Umbilical cord (tissue), 2 donors: ENCODE measurements at places on chromosomes 5 and 9.

DNA sequence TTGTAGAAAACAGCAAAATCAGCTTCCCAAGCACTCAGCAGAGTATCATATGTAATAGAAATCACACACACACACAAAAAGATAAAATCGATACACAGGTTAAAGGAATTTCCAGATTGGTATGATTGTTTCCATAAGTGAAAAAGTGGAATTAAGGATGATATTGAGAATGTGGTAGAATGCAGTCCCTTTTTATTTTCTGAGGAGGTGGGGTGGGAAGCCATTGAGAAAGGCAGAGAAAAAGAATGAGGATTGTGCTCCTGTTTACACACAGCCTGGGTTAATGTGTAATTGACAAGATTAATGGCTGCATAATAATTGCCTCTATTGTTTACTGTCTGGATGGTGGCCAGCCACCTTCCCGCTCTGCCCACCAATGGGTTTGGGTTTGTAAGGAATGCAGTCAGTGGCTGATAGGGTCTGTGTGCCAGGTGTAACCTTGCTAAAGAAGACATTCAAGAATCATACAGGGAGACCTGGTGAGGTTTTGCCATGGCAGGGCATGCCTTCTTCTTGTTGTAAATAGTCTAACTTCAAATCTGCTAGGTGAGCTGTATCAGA lies 177.2 kb upstream of the MAP3K1 start:
- no peak for DNase-seq

DNA sequence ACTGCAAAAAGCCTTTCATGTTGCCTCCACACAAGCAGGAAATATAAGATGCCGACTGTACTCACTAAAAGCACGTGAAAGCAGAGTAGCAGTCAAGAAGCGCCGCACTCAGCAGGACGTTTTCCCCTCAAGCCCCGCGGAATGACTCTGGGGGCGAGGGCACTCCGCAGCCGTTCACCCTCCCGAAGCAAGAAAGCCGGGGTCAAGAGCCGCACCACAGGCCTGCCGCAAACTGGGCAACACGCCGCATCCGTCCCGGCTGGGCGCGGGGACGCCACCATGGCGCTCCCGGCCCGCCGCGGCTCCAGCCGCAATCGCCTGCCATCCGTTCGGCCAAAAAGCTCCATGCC lies 364 bp downstream of the RPS6 start:
- DNase-seq, result no peak

DNA sequence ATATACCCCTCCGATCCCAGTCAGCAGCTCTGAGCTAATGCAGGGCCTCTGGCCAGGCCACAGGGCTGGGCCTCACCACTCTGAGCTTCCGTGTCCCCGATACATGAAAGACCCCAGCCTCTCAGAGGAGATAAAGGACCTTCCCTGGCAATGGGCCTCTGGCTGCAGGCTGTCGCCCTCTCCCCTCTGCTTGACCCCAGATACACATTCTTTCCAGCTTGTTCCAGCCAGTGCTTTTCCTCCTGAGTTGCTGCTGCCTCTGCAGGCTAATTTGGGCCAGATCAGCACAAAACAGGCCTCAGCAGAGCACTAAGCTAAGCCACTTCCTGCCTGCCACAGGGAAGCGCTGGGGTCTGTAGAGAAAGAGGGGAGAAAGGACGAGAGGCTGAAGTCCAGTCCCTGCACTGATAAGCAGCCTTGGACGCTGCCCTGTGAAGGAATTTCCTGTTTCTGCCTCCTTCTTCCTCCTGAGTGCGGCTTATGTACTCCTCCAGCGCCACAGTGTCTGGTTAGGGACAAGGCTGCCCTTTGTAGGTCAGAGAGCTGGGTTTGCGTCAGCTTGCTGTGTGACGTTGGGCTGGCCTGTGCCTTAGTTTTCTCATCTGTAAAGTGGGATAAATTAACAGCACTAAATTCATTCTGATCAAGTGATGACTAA lies 73.0 kb upstream of the IL17B start:
- peak; percentile 90 for DNase-seq

- DNase-seq, result no peak
Observed at GRCh38 chr9:78620764-78621163, 323.8 kb downstream of the PSAT1 start.

DNA sequence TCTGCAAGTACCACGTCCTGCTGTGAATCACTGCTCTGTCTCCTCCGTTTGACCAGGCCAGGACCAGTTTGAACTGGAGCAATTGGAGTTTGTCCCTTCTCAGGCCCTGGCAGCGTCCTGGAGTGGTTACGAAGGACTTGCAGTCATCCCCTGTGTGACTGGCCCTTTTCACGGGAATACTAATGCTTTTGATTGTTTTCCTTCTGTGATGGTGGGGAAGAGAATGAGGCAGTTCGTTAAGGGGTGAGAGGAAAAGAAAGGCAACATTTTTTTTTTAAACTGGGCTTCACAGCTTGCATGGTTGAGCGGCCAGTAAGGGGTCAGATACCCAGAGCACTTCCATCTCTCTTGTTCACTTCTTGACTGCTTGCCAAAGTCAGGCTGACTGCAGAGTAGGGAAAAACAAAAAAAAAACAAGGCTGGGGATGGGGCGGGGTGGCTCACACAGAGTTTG lies 153.5 kb upstream of the STK32A start:
- no peak for DNase-seq

DNA sequence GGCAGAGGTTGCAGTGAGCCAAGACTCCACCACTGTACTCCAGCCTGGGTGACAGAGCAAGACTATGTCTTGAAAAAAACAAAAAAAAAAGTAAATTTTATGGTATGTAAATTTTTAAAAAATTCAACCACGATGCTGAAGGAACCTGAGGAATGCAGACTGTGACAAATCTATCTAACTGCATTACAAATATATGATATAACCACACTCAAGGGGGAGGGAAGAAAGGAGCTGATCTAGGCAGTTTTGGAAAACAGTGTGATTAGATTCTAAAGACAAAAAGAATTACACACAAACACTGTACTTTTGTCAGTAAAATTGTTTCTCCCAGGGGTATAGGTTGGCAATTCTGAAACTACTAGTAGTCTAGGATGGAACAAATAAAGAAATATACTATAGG lies 17.0 kb downstream of the LARS1 start:
- no peak for DNase-seq

- no peak for DNase-seq
Observed at GRCh38 chr9:93114169-93114983, 18.4 kb downstream of the CARD19 start.

DNA sequence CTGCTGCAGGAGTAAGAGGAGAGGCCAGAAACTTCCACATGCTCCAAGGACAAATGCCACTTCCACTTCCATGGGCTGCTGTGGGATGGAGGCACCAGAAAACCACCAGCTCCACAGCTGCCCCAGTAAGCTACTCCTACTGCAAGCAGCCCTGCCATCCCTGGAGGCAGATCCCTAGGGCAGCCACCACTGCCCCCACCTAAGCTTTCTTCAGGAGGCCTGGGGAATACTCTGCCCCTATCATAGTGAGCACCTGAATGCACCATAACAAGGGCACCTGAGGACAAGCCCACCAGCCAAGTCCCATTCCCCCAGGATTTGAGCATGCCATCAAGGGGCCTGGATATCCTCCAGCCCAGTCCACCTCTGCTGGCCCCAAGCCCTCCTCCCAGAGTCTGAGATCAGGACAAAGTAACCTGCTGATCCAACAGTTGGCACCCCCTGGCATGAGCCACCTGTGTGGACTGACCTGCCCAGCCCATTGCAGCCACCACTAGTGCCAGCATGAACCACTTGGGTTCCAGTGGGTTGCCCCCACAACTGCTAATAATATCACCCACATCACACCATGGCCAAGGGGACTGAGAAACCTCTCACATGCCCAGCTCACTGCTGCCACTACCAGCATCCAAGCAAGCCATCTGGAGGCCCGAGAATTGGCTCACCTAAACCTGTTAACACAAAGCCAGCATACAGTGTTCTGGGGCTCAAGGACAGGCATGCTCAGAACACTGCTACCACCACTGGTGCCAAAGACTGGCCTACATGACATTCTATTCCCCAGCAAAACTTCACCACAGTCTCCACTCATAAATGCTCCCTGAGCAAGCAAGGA lies 480.1 kb downstream of the CDH12 start:
- DNase-seq, result no peak

GRCh38 chr5:100901821-100902341 lies 1.2 kb downstream of the ST8SIA4 start:
- DNase-seq, result peak; percentile 63

- no peak for DNase-seq
Observed at GRCh38 chr9:87386490-87387025, 111.1 kb upstream of the DAPK1 start.

DNA sequence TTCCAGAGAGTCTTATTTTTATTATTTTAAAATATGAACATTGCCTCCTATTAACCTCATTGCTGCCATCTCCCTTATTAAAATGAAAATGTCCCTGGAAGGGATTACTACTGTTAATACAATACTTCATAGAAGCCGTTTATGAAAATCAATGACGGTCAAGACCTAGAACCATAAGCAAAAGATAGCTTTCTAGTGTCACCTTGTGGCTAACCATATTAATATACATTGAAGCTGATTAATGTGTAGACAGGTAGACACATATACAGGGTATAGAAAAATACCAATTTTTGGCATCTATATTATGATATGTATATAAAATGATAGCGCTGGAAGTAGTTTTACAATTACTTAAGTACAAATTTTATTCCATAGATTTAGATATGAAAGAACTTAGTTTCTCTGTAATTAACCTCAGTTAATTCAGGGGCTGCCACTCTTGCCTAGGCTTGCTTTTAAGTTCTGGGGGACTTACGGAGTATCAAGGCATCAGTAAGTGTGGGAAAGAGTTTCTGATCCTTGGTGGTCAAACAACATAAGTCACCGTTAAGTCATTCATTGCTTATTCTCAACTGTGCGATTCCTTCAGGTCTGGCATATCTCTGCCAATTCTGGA lies 2.5 kb upstream of the YTHDC2 start:
- DNase-seq, result peak; percentile 51

GRCh38 chr9:18982262-18982620 lies 50.8 kb downstream of the SAXO1 start:
- DNase-seq, result no peak

DNA sequence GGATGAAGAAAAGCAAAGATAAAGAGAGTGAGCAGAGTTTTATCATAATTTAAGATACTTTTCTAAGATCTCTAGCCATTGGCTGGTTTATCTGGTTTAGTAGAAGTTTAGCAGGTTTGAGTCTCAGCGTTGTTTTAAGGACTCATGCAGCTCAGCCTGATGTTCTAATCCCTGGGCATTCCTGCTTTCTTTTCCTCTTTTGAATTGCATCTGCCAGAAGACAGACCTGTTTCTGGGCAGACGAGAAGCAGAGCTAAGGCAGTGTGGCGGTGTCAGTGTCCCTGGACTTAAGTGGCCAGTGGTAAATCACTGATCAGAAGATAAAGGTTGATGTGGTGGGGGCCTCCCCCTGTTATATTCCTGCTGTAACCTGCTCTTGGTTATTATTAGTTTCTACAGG lies 138.6 kb downstream of the ADCY2 start:
- no peak for DNase-seq

- no peak for DNase-seq
Observed at GRCh38 chr9:5838884-5839571, 6.1 kb upstream of the ERMP1 start.

DNA sequence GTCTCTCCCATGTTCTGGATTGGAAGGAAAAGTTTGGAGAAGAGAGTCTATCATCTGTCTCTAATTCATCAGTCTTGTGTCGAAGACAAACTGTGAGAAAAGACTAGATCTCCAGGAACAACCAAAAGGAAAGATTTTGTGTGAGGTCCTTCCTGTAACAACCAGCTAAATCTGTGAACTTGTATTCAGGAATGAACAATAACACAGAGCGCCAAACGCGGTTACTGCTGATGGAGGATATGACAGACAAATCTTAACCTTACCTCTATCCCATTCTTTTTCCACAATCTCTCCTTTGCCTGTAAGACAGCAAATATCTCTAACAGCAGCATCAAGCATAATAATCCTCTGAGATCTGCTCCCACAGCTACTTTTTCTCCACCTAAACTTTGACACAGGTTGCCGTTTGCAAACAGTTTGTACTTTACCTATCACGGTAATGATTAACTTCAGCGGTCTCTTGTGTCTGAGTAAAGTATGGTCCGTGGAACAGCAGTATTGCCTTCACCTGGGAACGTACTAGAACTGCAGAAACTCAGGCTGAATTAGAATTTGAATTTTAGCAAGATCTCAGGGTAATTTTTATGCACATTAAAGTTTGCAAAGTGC lies 387.6 kb downstream of the ELAVL2 start:
- DNase-seq, result no peak

DNA sequence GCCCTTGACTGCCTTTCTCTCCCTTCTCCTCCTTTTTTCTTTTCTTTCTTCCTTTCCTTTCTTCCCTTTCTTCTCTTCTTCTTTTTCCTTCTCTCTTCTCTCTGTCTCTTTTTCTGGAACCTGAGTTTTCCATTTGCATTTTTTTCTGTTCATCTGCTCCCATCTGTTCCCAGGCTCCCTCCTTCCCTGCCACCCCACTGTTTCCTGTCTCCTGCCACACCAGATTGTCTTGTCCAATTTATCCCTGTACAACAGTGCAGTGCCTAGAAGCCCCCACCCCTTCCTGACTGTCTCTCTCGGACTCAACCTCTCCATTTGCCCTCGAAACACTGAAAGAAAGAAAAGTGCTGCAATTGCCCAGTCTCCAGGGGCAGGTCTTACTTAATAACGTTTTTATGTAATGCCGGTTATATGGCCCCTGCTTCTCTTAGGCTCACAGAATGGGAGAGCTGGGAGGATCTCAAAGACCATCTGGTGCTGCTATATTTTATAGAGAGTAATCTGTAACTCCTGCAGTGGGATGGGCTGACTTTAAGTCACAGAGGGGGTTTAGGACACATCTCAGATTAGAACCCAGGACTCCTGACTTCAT lies 101.4 kb downstream of the RALGPS1 start:
- DNase-seq, result no peak

DNA sequence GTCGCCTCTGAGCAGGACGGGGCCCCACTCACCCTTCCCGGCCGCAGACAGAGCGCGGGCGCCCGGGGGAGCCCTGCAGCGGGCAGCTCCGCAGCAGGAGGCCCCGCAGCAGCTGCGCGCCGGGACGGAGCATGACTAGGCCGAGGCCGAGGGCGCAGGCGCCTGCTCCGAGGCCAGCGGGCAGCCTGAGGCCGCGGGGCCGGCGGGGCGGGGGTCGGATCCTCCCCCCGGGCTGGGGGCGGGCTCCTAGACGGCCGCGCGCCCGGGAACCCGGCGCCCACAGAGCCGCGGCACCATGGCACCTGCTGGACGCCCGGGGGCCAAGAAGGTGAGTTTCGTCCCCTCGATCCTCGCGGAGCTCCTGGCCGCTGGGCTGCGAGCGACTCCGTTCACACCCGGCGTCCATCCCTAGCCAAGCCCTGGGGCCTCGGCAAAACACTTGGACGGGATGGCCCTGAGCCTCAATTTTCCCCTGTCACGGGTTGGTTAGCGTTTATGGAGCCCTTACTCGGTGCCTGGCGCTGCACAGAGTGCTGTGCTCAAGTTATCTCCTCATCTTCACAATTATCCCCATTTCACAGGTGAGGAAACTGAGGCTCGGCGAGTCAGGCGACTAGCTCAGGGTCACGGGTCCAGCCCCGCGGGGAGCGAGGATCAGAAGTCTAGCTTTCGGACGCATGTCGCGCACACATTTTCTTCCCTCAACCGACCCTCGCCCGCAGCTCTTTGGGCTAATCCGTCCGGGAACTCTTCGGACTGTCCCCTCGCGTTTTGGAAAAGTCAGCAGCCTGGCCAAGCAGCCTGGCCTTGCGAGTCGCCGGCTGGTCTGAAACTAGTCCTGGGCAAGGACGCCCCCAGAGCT lies at the start of the genes BHMT2 and DMGDH:
Gene BHMT2, plus strand, starts transcription at position 280 of the 862 bp plus-strand sequence. Its CDS starts 16 bp downstream, at position 296.
Gene DMGDH, minus strand, starts transcription at position 187 of the 862 bp plus-strand sequence. Its CDS starts 54 bp downstream, at position 133.
- peak; percentile 36 for DNase-seq

GRCh38 chr9:128253991-128254346 lies 21.8 kb downstream of the GOLGA2 start:
- no peak for DNase-seq

GRCh38 chr5:162654661-162655405 lies 587.3 kb downstream of the GABRG2 start:
- DNase-seq, result no peak
